ENCODE measurements at places on chromosomes 5 and 9.

DNA sequence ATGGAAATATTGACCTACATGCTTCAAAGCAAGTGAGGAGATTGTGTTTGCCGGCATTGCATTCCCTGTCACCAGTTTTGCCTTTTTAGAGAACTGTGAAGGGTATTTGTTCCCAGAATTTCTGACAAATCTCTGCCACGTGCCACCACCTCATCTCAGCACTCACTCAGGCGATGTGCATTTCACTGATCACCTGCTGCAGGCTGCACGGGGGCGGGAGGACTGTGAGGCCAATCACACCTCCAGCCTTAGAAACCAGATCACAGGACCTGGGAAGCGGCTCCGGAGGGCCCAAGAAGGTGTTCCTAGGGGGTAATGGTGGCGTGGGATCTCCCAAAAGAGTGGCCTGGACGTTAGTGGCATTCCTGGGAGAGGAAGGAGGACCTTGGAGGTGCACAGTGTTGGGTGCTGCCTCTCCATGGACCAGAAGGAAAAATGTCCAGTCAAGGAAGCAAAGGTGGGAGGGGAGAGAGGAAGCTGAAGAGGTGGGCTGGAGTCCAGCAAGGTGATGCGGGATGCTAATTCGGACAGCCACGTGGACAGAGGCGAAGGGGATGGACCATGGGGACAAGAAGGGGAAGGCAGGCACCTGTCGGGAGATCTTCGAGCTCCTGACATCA is 63.6 kb upstream of the OLFM1 start:
- DNase-seq = no peak

GRCh38 chr5:62643556-62644451 is 65.2 kb downstream of the LRRC70 start:
- no peak for DNase-seq

DNA sequence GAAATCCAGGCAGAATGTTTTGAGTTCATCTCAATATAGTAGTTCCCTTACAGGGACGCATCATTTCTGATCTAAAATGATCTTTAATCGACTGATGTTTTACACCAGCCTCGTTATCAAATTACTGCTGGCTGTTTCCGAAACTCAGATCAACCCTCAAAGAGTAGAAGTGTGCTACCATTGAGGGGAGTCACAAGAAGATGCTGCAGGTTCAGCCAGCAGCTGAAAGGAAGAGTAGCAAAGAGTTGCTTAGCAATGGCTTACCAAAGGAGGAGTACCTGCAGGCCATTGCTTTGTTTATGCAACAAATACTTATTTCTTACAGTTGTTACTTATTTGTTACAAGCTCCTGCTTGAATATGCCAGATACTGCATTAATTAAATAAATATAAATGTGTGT is 144.1 kb downstream of the EBF1 start:
- DNase-seq = no peak

GRCh38 chr5:119435436-119436132 is 16.7 kb upstream of the HSD17B4 start:
- DNase-seq = peak; percentile 49

GRCh38 chr5:128722551-128722950 is 184.5 kb upstream of the FBN2 start:
- DNase-seq = no peak
